ENCODE measurements at places on chromosomes 6 and 20.

GRCh38 chr6:37584654-37585522, 85.2 kb upstream of the CCDC167 start:
- no peak for DNase-seq

GRCh38 chr20:9144643-9145042, 75.8 kb downstream of the PLCB4 start:
- no peak for DNase-seq

- DNase-seq, result no peak
Measured at GRCh38 chr6:166418691-166419143, 36.0 kb upstream of the MPC1 start.

DNA sequence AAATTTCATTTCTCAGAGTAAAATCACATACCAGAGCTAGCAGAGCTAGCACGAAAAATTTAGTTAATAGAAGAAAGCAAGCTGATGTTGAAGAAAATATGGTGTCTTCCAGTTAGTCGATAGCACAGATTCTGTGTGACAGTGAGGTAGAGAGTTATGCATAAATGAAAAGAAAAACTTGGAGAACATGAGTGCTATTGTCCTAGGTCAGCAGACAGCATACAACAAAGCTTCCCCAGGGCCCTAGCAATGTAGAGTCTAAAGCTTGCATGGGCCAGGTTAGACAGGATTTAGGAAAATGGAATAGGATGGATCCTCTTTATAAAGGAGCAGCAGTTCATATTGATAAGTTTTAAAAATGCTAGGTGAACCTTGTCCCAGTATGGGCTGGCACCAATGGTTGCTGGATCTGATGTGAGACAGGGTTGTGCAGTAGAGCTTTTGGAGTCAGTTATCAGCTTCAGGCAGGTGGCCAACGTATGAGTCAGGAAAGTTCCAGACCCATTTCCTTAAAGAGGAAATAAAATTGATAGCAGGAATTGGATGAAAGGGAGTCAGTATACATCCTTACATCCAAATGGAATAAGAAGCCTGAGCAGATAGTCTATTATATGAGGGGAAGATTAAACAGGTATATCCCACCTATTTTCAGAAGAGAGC, 277.2 kb downstream of the FRK start:
- no peak for DNase-seq

DNA sequence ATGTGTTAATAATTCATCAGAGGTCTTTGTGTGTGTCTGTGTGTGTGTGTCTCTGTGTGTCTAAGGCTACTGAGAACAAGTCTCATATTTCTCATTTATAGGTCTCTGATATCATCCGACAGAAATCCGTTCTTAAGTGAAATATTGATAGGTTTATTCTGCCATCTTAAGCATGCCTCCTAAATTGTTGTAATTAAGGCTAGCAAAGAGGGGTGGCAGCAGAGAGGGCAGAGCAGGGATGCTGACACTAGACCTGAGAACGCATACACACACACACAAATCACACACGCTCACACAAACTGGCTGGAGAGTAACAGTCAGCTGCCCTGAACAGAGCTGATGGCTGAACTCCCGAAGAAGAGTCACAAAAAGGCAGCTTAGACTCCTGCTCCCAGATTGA, 84.9 kb upstream of the LRFN2 start:
- DNase-seq, result no peak

GRCh38 chr6:29708432-29709179, 14.6 kb upstream of the HLA-F start:
- DNase-seq, result no peak

GRCh38 chr20:31933698-31934097, 18.1 kb downstream of the PDRG1 start:
- DNase-seq, result no peak

- no peak for DNase-seq
Measured at GRCh38 chr6:116463301-116463700, 2.1 kb downstream of the CALHM6 start.

- no peak for DNase-seq
Measured at GRCh38 chr6:20402342-20403069, 827 bp downstream of the E2F3 start.

- no peak for DNase-seq
Measured at GRCh38 chr20:11117808-11118528, 444.2 kb upstream of the JAG1 start.

GRCh38 chr20:47174456-47175243, 181.8 kb downstream of the ZMYND8 start:
- DNase-seq, result no peak

- no peak for DNase-seq
Measured at GRCh38 chr6:122962000-122962624, 33.9 kb upstream of the CLVS2 start.

GRCh38 chr20:39433466-39433865, 471.3 kb downstream of the DHX35 start:
- DNase-seq, result no peak

Measured in NCI-H1417 treated with DMSO at 0.1 percent for 48 hours (cell line).